ENCODE measurements at places on chromosomes 7 and 10.

DNA sequence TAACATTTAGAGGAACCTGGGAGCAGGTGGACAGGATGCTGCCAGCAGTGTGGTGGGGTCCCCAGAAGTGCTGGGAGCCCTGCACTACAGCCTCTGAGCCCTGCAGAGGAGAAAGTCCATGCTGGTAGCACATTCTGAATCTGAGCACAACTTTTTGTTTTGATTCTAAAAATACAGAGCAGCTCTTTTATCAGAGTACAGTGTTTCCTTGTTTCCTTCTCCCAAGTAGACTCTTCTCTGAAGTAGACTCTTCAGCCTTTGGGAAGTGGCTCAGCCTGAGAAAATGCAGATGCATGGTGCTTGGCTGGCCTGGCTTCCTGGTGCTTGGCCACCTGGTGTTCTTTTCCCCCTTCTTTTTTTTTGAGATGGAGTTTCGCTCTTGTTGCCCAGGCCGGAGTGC lies 9.1 kb downstream of the ADCY1 start:
- peak; percentile 31 for DNase-seq

DNA sequence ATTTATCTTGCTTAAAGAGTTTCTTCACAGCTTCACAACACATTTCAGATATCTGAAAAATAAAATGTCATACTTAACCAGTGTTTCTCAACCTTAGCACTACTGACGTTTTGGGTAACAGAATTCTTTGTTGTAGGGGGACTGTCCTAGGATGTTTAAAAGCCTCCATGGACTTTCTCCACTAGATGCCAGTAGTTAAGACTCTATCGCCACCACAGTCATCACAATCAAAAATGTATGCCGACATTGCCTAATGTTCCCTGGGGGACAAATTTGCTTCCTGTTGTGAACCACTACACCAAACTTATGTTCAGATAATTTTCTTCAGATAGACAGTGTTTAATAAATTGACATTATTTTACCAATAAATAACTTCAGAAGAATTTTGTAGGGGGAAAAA lies 13.4 kb downstream of the NOC3L start:
- DNase-seq = no peak

DNA sequence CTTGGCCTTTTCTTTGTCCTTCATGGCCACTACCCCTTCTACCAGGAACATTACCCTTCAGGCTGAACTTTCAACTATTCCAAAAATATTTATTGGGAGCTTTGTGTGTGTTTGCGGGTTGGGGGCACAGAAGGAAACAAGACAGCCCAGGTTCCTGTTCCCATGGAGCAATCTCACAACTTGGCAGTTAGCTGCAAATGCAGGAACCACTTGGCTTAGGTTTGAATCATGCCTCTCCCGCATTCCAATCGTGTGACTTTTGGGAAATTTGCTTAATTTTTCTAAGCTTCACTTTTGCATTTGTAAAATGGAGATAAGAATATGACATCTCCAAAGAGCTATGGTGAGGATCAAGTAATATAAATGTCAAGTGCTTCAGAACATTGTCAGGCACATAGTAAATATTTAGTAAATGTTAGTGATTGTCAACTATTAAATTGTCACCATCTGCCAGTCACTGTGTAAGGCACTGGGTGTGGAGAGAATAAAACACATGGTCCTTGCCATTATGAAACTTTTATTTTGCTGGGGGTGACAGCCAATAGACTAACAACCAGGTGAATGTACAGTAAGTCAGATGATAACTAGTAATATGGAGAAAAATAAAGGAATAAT lies 277.1 kb downstream of the SNX13 start:
- no peak for DNase-seq

DNA sequence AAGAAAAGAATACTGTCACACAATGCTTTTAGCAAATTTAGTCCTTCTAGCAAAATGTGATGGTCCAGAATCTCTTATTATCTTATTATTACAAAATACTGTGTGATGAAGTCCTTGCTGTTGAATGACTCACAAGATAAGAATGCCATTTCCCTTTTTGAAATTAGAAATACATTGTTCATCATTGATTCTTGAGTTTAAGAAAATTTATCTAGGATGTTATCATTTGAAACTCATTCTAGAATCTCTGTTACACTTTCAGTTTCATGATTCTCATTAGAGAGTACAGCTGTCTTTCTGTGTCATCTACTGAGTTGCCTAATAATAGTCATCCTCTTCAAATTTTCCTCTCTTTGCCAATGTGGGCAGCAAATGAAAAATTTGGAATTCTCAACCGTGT lies 9.6 kb downstream of the ZKSCAN5 start:
- no peak for DNase-seq

DNA sequence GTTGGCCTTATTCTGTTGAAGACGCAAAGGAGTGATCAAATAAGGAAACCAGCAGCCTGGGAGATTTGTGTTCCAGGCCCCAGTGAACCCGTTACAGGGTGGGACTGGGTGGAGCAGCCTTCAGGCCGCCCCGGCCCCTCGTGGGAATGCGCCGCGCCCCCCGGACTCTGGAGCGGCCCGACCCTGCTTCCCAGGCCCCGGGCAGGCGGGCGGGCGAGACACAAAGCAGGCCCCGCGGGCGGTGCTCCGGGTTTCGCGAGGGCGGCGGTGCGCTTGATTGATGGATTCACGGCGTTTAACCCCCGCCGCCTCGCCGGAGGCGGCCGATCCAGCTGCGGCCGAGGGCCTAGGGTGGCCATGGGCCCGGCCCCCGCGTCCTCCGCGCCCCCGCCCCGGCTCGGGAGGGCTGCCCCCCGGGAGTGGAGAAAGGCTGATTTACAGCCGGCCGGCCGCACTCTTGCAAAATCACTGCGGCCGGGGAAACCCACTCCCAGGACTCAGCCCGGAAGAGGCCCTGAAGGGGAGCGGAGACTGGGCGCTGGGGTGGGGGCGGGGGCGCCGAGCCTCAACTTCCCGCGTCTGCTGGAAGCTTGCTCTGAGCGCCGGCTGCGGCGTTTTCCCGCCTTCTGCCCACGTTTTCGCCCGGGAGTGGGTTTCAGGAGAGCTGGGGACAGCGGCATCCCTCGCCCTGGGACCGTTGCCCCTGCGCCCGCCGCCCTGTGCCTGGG lies 299.6 kb upstream of the NFE2L3 start:
- DNase-seq = no peak

DNA sequence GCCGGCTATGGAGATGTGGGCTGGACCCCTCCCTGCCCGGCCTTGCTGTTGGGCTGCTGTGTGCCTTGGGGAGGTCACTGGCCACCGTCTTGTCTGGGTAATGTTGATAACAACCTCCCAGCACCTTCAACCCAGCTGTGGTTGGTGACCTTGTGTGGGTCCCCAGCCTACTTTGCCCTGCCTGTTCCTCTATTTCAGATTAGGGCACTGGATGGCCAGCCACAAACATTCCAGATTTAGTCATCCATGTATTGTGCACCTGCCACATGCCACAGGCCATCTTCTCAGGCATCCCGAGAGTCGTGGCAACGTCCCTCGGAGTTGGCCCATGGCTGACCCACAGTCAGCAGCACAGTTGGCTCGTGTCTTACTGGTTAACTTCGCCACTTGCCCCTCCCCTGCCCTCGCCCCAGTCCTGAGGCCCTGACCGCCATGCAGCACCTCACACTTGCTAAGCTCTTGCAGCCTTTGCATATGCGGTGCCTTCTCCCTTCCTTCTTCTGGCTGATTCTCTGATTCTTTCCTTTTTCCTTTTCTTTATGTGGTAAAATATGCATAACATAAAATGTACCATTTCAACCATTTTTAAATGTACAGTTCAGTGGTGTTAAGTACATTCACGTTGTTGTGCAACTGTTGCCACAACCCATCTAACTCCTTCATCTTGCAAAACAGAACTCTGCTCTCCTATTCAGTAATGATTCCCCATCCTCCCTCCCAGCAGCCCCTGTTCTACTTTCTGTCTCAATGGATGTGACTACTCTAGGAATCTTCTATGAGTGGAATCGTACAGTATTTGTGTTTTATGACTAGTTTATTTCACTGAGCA lies 60.6 kb downstream of the PRF1 start:
- no peak for DNase-seq

GRCh38 chr10:132748135-132748534 lies 37.8 kb downstream of the NKX6-2 start:
- no peak for DNase-seq

Measured in RPMI8226 (cell line).